ENCODE measurements at places on chromosomes 2 and 18. TPM values are rescaled to one million over a fixed set of nuclear protein-coding genes. Genes with fewer than 3 reads are reported as not detected.

- H3K4me1 ChIP-seq: peaks cover 2% of the 10 kb centered on the region
- H3K4me3 ChIP-seq: no peak overlapping the region
- H3K36me3 ChIP-seq: peaks cover 32% of the 10 kb centered on the region
- H3K27ac ChIP-seq: no peak overlapping the region
- DNase-seq: no peak
Measured at GRCh38 chr2:165891943-165892342, 61.6 kb downstream of the TTC21B start.

GRCh38 chr2:107570876-107571275, 255.8 kb upstream of the RGPD4 start:
- H3K36me3 ChIP-seq: no peaks in the 10 kb centered on the region
- DNase-seq: no peak
- no peak overlapping the region for H3K27ac ChIP-seq

DNA sequence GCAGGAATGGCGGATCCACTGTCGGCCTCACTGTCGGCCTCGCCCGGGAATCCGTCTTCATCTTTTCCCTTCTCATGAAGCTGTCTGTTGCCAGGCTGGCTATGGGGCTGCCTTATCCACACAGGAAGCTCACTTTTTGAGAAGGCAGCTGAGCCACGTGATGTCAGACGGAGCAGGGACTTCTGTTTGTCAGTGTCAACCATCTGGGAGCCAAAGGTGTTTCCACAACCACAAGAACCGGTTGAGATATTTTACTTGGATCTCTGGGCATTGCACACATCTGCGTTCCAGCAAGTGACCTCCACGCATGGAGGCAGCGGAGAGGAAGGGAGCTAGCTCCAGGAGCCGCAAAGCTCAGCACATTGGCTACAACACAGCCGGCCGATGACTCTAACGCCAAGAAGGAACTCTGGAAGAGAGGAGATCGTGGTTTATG, 27.4 kb upstream of the TAF1B start:
- peaks cover 7% of the 10 kb centered on the region for H3K27me3 ChIP-seq
- H3K27ac ChIP-seq: no peak overlapping the region
- H3K36me3 ChIP-seq: no peaks in the 10 kb centered on the region

GRCh38 chr2:97951155-97951680, 44.5 kb downstream of the TMEM131 start:
- H3K4me3 ChIP-seq: no peak overlapping the region
- H3K27me3 ChIP-seq: no peaks in the 10 kb centered on the region
- no peak overlapping the region for H3K27ac ChIP-seq

DNA sequence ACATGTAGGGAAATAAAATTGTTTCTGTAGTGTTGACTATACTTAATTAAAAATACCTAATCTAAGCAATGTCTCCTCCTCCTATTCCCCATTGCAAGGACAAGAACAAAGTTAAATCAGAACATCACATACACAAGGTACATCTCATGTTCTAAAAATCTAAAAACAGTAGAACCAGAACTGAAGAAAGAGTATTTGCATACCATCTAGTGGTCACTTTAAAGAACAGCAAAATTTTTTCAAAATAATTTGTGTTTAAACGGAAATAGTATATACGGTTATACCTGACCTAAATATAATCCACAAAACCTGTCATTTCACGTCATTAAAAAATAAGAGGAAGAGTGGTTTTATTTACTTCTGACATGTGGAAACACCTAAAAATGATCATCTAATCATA, 294.3 kb upstream of the KCNH7 start:
- H3K4me3 ChIP-seq: no peak overlapping the region
- no peaks in the 10 kb centered on the region for H3K36me3 ChIP-seq
- H3K27ac ChIP-seq: no peak overlapping the region
- H3K27me3 ChIP-seq: no peaks in the 10 kb centered on the region

- no peaks in the 10 kb centered on the region for H3K36me3 ChIP-seq
- DNase-seq: no peak
- H3K27ac ChIP-seq: no peak overlapping the region
- H3K4me3 ChIP-seq: no peak overlapping the region
- peaks cover 2% of the 10 kb centered on the region for H3K4me1 ChIP-seq
Measured at GRCh38 chr2:31251018-31251417, 17.1 kb downstream of the EHD3 start.

The RAB17 gene
- total RNA-seq: not detected

DNA sequence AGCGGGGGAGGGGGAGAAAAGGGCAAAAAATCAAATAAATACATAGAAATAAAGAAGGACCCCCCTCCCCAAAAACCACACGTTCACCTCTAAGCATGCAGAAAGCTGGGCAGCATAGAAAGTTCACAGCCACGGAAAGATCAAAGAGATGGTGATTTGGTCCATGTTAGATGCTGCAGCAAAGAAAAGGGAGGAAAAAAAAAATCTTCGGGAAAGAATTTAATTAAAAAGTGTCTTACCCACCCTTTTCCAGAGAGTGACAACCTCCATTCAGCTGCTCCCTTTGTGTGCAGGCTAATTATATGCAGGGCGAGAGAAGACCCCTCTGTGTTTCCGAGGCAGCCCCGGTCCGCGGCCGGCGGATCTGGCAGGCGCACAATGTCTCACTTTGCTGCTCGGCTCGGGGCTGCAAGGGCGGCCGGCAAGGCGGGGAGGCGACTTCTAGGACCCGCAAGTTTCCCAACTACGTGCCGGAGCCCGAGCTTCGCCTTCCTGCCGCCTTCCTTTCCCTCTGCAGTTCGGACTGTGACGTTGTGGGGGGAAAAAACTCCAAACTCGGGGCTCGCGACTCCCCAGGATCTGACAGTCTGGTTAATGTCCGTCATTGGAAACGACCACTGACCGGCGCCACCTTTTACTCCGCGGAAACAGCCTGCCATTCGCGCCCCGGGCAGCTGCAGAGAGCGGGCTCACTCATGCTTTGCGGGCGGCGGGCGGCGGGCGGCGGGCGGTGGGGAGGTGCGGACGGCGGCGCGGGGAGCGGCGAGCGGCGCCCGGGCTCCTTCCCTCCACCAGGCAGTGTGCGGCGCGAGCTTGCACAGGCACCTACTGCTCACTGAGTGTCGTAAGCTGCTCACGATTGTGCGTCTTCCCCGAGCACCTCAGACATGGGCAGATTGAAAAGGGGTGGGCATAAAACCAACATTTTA, at the start of gene LRRTM1:
TSS of gene LRRTM1 (minus strand) at position 844 of the 929 bp plus-strand sequence. CDS start 933 bp downstream, outside the sequence.
- H3K36me3 ChIP-seq: peaks cover 6% of the 10 kb centered on the region
- no peak within 1 kb of the TSS for H3K4me3 ChIP-seq
- peaks cover 41% of the 10 kb centered on the region for H3K27me3 ChIP-seq
- H3K4me1 ChIP-seq: no peaks in the 10 kb centered on the region
- no peak within 1 kb of the TSS for H3K27ac ChIP-seq

DNA sequence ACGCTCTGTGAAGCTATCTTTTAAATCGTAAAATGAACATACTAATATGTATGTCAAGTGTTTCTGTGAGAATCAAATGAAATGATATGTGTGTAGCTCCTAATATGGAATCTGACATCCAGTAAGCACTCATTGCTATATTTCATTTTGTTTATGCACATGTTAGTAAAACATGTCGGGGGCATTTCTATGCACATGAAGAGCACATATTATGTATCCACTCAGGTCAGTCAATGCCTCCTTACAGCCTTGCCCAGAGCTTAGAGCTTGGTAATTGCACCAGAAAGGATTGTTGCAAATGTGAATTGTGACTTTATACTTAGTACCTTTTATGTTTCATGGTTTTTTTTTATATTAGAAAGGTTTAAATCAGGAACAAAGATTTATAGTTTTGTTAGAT, 463.7 kb upstream of the HNMT start:
- no peaks in the 10 kb centered on the region for H3K27me3 ChIP-seq
- H3K36me3 ChIP-seq: no peaks in the 10 kb centered on the region
- H3K4me1 ChIP-seq: no peaks in the 10 kb centered on the region
- no peak for DNase-seq

DNA sequence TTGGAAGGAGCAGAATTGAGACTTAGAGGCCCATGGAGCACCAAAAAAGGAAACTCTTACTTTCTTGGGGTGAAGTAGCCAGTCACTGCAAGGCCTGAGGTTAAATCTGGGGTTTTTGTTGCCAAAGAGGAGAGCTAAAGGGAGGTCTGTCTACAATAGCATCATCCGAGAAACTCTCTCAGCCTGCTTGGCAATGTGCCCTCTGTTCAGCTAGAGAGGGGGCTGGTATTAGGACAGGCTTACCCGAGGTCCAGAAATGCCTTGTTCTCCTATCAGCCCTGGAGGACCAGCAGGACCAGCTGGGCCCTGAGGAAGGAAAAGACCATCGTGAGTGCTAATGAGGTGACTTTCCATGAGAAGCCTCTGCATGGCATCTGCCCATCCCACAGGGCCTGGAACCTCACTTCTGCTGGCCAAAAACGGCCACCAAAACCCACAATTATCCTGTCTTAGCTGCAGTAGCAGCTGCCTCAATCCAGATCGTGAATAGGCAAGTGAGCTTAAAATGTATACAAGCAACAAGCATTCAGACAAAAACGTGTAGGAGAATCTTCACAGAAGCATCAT, 61.6 kb downstream of the COL6A3 start:
- H3K4me1 ChIP-seq: no peaks in the 10 kb centered on the region
- DNase-seq: no peak
- H3K36me3 ChIP-seq: no peaks in the 10 kb centered on the region
- no peaks in the 10 kb centered on the region for H3K27me3 ChIP-seq
- H3K27ac ChIP-seq: no peak overlapping the region

- H3K4me3 ChIP-seq: no peak overlapping the region
- H3K27me3 ChIP-seq: no peaks in the 10 kb centered on the region
- peaks cover 73% of the 10 kb centered on the region for H3K36me3 ChIP-seq
- no peak for DNase-seq
- peaks cover 47% of the 10 kb centered on the region for H3K4me1 ChIP-seq
Measured at GRCh38 chr2:196989496-196989895, 63.0 kb upstream of the PGAP1 start.
